ENCODE measurements at places on chromosomes 12 and 14.

- DNase-seq, result no peak
Measured at GRCh38 chr14:74765721-74766120, 2.6 kb downstream of the YLPM1 start.

- DNase-seq, result no peak
Measured at GRCh38 chr12:39061576-39061975, 156.2 kb upstream of the CPNE8 start.

DNA sequence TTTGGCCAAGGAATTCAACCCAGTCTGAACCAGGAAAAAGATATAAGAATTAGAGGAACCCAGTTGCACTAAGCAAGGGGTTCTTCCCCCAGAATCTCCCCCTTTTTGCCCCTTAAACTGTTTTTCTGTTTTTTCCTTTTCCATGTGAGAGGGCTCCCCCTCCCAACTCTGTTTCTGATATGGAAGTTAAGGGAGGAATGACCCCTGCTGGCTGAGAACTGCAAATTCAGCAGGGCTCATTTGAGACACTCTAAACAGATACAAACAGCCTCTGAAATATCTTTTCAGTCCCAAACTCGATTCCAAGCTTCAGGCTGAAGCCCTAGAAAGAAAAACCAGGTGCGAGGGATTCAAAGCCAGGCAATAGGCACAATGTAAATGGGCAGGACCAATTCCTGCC is 132.7 kb downstream of the SLC41A2 start:
- no peak for DNase-seq

DNA sequence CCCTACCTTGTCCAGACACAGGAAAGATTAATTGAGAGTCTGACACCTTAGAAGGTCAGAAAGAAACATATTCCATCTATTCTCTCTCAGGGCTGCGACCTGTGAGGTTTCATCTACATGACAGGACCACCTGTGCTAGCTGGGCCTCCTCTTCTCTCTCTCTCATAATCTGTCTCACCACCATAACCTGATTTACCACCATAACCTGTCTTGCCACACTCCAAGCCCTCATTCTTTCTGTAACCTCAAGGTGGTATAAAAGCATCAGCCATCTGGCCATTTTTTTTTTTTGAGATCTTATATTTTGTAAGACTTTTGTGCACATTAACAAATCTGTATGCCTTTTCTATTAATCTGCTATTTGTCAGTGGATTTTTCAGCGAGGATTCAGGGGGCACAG is 75.5 kb downstream of the ACADS start:
- no peak for DNase-seq

DNA sequence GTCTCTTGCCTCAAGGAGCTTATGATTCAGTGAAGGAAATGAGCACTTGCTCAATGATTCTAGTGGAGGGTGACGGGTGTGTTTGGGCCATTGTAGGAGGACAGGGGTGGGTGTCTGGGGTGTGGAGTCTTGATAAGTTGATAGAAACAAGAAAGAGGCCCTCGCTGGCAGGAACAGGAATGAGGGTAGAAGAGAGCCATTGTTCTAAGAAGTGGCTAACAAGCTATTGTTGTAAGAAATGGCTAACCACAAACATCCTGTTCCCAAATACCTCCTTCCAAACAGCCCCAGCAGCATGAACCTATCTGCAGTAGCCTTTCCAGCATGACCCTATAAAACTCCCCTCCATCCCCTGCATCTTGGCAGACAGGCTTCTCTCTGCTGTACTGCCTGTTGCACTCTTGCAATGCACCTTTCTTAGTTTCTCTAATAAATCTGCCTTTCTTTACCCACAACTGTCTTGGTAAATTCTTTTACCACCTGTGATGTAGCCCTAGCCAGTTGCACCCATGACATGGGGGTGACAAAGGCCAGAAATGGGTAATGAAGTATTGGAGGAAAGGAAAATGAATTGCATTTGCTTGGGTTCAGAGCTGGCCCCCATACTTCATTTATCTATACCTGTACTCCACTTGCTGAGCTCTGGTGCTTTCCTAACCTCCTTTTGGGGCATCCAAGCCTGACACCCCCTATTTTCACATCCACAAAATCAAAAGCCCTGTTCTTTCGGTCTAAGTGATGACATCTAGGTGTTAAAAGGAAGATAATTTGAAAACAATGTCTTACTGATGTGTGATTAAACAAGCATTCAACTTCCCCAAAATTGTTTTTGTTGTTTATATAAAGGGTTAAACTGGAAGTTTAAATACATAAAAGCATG is 389.1 kb downstream of the GRIN2B start:
- no peak for DNase-seq

DNA sequence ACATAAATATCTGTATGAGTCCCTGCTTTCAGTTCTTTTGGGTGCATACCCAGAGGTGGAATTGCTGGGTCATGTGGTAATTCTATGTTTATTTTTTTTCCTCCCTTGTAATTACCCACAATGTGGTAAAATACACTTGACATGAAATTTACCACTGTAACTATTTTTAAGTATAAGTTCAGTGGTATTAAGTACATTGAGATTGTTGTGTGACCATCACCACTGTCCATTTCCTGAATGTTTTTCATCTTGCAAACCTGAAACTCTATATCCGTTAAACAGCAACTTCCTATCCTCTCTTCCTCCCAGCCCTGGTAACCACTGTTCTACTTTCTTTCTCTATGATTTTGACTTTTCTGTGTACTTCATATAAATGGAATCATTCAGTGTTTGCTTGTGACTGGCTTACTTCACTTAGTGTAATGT is 51.4 kb downstream of the BORCS5 start:
- DNase-seq, result no peak

GRCh38 chr12:79454338-79454843 is 236.4 kb downstream of the PAWR start:
- no peak for DNase-seq

- no peak for DNase-seq
Measured at GRCh38 chr14:53391156-53391555, 238.0 kb upstream of the DDHD1 start.

- DNase-seq, result no peak
Measured at GRCh38 chr12:92486443-92487137, 216.2 kb upstream of the PLEKHG7 start.
